ENCODE measurements at places on chromosomes 12 and 14.

DNA sequence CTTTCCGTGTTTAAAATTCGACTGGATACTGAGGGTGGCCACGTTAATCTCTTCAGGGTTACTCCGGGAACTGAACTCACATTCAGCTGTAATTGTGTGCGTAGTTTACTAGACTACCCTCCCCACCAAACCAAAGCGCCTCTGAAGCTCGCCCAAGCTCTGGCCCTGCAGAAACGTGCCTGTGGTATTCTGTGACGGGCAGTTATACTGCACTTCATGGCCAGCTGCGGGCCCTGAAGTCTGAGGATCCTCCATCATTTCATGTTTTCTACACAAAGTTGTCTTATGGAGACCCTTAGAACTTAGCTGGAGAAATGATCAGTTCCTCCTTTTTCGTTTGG is 688 bp downstream of the ZNF26 start:
- DNase-seq: no peak

DNA sequence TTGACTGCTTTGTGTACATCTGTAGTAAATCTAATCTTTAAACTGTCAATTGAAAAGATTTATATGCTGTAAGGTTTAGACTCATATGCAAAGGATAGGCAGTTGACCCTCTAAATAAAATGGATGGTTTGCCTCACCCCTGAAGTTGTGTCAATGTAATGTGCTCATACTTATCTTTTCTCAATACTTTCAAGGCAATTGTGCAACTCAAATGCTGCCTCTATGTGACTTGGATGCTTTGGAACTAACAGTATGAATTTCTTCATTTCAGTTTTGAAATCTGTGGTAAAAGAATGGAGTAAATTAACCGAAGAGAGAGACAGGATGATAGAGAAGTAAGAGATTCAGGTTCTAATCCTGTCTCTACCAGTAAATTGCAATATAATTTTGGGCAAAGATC is 9.7 kb downstream of the PDE6H start:
- no peak for DNase-seq

GRCh38 chr12:24764712-24765111 is 184.2 kb downstream of the BCAT1 start:
- DNase-seq: no peak

- no peak for DNase-seq
These were observed 568 bp upstream of the BCL11B start for GRCh38 chr14:99272632-99272898.

DNA sequence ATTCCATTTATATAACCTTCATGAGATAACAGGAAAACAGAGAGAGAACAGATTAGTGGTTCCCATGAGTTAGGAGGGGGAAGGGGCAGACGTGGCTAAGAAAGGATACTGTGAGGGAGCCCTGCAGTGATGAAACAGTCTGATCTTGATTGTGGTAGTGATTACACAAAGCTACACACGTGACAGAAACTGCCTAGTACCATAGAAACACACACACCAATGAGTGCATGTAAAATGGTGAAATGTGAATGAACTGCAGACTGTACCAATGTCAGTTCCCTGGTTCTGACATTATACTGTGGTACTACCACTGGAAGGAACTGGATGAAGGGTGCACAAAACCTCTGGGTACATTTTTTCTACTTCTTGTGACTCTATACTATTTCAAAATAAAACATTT is 36.9 kb downstream of the NRDE2 start:
- DNase-seq: no peak

GRCh38 chr12:131137009-131137835 is 183.5 kb downstream of the ADGRD1 start:
- DNase-seq: no peak

DNA sequence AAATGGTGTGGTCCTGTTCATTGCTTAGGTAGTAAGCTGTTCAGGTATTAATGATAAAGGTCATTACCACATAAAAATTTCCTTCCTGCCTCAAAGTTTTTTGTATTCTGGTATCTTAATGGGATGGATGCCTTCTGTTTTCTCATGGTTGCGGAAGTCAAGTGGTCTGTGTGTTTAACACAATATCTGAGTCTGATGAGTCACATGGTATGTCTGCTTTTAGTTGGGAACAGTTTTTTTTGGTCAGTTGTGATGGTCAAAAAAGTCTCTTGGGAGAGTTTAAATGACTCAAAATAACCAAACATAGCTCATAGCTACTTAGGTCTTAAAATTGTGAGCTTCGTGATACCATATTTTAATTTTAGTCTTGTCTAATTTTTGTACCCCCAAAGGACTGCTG is 40.7 kb downstream of the STK38L start:
- DNase-seq: no peak

DNA sequence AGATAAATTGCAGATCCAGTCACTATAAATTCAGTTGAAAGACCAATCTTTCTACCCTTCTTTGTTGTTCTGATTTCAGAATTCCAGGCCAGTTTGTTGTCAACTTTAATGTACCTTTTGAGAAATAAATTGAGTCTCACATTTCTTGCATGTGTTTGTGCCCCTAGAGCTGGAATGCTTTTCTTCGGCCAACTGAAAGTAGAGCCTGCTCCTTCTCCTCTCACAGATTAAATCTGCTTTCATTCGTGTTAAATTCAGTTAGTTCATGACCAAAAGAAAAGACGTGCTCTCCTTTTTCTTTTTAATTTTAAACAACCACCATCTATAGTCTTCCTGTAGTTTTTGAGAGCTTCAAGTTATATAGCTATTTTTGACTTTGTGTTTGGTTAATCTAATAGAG is 22.9 kb downstream of the SOCS2 start:
- DNase-seq: no peak

DNA sequence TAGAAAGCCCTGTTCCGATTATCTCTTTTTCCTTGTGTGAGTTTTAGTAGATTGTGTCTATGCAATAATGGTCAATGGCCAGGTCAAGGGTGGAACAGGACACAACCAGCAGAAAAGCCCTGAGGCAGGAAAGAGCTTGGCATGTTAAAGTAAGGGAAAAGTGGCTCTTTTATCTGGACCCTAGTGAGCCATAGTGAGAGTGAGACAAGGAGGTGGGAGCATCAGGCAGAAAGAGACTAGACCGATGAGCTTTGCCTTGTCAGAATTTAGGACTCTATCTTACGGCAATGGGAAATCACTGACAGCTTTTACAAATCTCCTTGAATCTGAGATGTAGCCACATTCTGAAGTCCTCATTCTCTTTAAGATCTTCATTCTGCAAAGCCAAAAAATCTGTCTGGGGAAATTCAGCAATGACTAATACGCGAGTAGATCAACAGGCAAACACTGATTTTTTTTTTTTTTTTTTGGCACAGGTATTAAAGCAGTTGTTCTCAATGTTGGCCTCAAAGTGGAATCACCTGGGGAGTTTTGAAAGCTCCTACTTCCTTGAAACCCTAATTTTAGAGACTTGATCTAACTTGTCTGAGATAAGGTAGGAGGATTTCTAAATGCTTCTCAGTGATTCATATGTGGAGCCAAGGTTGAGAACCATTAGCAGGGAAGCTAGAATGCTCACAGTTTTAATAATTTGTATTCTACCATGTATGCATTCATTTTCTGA is 33.9 kb downstream of the TMEM19 start:
- no peak for DNase-seq

DNA sequence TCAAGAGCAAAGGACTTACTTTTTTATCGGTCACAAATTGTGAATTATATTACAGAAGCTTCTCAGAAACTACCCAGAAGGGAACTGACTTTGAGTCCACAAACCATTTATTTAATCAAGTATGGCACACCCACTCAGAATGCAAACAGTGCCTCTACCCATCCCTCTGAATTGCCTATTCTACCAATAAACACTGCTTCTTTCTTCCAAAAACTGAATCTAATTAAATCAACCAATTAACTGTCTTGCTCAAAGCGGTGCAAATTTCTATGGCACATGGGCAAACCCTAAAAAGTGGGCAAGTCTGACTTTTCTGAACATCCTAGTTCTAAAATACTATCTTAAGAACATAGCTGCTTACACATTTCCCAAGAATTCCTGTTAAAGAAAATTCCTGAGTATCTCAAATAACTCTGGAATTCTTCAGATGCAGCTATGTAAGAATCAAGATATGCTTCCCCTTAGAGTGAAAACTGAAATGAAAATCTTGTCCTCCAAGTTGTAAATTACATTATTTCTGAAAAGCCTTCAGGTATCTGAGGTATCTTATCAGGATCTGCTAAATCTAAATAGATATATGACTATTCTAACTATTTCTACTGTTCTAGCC is 4.3 kb downstream of the SPTLC2 start:
- DNase-seq: no peak

Data from NCI-H1092 treated with DMSO at 0.1 percent for 48 hours (cell line).